ENCODE measurements at places on chromosomes 5 and 9.

GRCh38 chr9:117355542-117355941 lies 59.3 kb downstream of the ASTN2 start:
- no peak for DNase-seq

DNA sequence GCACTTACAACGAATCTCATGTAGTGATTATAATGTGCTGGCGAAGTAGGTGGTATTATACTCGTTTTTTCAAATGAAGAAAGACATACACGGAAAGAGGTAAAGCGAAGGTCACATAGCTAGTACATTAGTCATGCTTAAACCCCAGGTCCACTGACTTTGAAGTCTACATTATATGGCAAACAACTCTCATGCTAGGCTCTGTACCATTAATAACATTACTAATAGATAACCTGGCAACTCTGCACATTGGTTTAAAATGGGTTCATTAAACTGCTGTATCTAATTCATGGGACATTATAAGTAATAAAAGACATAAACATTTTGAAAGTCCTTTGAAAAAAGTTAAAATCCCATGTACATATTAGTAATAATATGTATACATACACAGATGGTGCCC lies 21.2 kb downstream of the FYB1 start:
- DNase-seq = no peak

DNA sequence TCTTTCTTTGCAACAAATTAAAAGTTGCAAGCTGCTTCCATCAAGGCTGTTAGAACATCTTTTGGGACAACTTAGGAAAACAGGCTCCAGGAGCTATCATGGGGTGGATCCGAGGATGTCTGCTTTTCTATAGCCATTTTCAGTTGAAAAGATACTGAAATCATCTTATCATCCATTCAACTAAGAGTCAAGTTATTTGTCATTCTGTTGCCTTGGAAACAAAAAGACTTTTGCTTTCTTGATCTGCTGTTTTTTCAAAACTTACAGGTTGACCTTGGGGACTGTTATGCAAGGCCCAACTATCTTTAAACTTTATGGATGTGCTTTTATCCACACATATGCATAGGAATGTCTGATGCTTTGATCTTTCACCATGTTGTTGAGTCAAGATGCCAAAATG lies 545.3 kb upstream of the DAP start:
- DNase-seq = no peak

DNA sequence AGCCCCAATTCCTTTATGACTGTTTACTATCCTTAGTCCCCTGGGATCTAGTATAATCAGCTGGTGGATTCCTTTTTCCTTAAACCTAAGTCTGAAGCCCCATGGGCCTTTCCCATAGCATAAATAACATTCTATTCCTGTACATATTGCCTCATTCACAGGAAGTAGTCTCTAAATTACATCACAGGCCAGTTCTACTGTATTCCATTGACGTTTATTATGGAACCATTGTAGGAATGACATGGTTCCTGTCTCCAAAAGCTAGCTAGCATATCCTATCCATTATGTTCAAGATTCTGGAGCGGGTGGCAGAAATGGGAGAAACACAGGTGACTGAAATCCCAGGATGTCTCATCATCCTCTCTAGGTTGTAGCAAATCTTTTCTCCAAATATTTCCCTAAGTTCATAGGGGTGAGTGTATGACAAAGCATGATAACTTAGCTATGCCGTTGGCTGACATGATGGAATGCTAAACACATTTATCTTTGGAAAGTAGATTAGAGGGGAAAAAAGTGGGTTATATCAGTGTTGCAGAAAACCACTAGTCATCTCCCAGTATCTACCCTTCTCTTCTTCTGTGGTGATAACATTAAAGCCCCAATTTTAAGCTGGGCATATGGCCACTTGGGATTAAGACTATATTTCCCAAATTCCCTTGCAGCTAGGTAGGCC lies 140.1 kb downstream of the FGF1 start:
- DNase-seq = no peak

DNA sequence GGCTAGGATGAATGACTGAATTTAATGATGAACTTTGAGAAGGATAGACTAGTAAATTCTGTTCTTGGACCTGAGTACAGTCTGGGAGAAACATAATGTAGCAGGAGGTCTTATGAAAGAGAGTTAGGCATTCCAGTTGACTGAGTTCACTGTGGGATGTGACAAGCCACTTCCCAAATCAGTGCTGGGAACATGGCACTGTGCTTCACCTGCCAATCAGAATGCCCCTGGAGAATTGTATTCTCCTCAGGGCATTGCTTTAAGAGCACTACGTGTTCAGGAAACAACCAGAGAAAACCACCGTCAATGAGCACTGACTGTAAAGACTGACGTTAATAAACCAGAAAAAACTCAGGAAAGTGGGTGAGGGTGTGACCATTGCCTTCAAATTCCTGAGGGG lies 1.2 kb downstream of the CCDC107 start:
- DNase-seq = no peak
